ENCODE measurements at places on chromosomes 6 and 20.

DNA sequence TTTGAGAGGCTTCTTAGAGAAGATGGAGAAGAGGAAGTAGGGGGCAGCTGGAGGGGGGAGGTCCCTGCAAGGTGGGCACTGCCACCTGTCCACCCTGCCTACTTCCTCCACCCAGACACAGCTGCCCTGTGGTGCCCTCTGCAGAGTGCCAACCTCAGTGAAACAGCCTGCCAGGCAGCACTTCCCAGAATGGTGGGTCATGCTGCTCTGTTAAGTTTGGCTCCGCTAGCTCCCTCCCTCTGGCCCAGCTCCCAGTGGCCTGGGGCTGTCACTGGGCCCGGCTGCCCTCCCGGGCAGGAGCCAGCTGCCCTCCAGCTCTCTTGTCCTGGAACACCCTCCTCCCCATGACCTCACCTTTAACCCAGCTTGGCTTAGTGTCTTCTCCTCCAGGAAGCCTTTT, 5.1 kb upstream of the EPB41L1 start:
- DNase-seq, result no peak

DNA sequence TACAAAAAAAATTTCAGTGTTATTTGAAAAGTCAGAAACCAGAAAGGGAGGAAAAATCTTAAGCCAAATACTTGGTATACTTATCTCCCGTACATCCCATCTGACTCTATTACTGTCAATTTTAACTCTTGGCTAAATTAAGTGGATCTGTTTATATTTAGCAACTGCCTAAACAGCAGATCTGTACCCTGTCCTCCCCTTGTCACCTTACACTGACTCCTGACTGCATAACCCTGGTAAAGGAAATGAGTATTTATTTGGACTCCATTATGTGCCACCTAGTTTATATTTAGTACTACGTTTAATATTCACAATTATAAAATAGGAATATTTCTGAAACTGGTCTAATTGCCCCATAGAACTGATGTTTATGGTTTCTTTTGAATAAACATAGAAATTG, 730.2 kb upstream of the GJE1 start:
- no peak for DNase-seq

GRCh38 chr20:55893031-55893430, 112.3 kb downstream of the CBLN4 start:
- no peak for DNase-seq

DNA sequence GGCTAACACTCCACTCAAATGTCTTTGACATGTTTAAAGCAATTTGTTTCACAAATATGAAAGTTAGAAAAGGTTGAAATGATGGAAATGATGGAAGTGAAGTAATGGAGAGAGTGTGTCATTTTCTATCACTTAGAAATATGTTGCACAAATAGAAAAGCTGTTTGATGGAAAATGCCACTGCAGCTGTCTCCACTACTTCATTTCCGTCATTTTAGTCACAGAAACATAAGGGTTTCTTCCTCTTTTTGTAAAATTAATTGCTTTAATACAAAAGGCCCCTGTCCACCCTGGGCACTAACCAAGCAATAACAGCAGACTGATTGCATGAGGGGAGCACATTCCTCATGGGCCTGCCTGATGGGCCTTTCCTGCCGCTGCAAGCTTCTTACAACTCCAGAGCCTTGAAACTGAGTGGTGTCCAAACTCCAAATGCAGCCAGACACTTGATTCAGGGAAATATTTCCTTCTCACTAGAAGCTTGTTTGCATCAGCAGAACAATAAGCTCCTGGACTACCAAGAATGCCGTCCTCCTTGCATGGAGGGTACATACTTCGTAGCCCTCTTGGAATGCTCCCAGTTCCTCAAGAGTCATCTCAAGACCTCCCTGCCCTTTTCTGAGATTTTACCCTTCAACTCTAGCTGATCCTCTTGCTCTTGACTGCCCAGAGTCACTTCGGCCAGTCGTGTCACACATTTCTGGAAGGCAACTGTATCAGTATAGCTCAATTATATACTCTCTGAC, 36.1 kb downstream of the F13A1 start:
- DNase-seq, result no peak

GRCh38 chr6:76803038-76803580, 660.2 kb downstream of the HTR1B start:
- DNase-seq, result no peak

DNA sequence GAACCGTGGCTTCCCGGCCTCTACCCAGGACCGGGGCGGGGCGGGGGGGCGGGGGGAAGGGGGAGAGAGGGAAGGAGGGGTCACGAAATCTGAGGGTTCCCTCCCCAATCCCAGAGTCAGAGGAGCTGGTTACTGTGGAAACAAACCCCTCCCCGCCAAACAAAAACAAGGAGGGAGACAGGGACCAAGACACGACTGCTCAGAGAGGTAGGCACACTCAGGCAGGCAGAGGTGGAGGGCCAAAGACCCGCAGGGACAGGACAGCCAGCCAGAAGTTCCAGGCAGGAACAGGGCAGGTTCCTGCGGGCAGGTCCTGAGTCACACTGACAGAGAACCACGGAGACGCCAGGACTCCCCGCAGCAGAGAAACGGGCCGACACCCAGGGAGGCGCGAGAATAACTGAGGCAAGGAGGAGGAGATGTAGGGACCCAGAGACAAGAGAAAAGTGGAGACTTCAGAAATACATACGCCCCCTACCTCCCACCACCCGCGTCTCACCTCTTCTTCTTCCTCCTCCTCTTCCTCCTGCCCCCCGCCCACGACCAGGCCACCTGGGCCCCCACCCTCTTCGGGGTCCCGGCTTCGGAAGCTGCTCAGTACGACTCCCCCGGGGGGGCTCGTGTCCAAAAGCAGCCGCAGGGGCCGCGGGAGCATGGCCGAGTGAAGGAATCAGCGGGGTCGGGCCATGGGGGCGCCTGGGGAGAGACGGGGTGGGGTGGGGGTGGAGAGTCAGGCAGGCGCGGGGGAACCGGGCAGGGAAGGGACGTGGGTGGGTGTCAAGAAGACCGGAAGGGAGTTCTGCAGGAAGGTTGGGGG, 578 bp downstream of the RGL2 start:
- peak; percentile 90 for DNase-seq

- DNase-seq, result no peak
Measured at GRCh38 chr6:39223061-39223460, 6.2 kb downstream of the KCNK5 start.

- DNase-seq, result no peak
Measured at GRCh38 chr6:125211352-125211751, 57.8 kb downstream of the TPD52L1 start.

GRCh38 chr20:51306521-51307358, 235.8 kb downstream of the NFATC2 start:
- DNase-seq, result peak; percentile 78

- DNase-seq, result no peak
Measured at GRCh38 chr6:110823146-110823545, 7.9 kb upstream of the CDK19 start.

DNA sequence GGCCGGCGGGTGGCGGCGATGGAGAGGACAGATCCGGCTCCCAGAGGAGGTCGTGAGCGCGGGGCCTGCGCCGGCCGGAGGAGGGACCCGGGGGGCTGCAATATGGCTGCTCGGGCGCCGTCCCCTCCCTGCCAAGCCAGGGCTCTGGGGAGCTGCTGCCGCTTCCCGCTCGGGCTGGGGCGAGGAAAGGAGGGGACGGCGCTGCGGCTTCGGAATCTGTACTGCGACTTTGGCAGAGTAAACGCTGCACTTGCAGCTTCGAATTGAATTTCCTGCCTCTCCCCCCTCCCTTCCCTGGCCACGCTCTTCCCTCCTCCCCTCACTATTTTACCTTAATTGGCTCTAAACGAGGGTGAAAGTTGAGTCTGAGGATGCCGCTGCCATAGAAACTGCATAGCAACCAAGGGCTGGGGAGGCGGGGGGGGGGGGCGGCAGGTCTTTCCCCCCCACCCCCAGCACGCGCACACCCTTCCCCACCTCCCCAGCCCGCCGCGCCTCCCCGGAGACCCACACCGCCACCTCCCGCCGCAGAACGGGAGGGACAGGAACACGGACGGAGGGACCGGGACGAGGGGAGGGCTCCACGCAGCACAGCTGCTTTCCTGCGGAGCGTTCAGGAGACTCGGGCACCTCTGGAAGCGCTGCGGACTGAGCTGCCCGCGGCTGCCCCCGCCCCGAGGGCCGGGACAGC, 93.9 kb downstream of the RNASET2 start:
- DNase-seq, result no peak

- DNase-seq, result no peak
Measured at GRCh38 chr6:82622461-82622860, 258.8 kb downstream of the TPBG start.

GRCh38 chr6:11409371-11409770, 128.2 kb upstream of the TMEM170B start:
- DNase-seq, result no peak

DNA sequence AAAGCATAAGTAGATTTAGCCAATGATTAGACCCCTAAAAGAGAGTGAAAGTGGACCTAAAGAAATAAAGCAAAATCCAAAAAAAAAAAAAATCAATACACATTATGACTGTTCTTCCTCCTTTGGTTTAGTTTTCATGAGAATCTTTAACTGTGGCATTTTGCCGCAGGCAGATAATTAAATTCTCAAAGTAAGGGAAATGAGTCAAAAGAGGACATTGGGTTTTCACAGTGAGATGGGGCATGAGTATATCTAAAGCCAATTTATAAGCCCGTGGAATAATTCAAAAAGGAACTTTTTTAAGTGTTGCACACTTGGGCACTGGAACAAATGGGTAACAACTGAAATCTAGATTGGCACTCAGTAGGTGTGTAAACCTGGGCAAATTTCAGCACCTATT, 230.3 kb downstream of the PKHD1 start:
- DNase-seq, result peak; percentile 25

GRCh38 chr20:6707321-6707831, 60.1 kb upstream of the BMP2 start:
- no peak for DNase-seq

GRCh38 chr6:24933868-24934401, 1.8 kb downstream of the RIPOR2 start:
- DNase-seq, result peak; percentile 50

GRCh38 chr20:34755367-34755766, 51.2 kb downstream of the TP53INP2 start:
- DNase-seq, result no peak

DNA sequence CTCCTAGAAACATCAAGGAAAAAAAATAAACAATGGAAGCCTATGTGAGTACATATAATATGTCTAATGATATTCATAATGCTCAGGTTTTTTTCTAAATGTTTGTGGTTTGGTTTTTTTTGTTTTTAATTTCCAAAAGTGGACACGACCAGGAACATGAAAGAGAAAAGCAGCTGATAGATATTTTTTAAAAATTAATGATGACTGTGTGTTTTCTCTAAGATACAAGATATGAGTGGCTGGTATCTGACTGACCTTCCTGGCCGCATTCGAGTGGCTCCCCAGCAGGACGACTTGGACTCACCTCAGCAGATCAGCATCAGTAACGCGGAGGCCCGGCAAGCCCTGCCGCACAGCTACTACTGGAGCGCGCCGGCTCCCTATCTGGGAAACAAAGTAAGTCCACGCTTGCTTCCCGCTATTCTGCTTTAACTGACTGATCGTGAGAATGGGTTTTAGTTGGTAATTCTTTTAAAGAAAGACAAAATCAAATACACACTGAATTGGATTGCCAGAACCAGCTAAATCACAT, 309.6 kb downstream of the LAMA2 start:
- DNase-seq, result no peak

DNA sequence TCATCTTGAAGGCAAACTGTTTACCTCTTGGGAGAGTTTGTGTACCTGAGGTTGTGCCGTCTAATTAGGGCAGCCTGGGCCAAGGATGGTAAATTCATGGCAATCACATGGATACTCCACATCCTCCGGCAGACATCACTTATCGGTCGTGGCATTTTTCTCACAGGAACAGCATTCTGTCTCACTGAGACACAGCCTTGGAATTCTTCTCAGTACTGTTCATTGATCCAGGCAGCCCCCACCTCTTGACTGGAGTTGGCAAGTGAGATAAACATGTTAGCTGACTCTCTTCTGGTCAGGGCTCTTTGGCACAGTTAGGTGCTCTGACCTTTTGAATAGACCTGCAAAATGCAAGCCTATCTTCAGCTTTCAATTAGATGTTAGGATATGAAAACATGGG, 511.4 kb upstream of the FLRT3 start:
- no peak for DNase-seq

DNA sequence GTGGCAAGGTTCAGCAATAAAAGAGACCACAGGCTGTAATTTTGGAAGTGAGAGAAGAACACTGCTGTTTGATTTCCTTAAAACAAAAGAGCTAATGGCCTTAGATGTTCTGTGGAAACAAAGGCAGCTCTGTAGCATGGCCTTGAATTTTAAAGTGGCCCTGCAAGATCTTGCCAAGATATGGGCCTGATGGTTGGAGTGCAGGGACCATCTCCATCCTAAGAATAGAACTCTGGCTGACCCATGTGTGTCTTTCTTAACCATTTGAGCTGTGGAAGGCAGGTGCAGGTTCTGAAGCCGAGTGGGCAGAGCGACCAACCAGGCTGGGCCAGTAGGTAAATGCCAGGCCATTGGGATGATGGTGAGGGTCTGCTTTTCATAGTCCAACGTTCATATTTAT, 73.8 kb upstream of the VSTM2L start:
- no peak for DNase-seq

DNA sequence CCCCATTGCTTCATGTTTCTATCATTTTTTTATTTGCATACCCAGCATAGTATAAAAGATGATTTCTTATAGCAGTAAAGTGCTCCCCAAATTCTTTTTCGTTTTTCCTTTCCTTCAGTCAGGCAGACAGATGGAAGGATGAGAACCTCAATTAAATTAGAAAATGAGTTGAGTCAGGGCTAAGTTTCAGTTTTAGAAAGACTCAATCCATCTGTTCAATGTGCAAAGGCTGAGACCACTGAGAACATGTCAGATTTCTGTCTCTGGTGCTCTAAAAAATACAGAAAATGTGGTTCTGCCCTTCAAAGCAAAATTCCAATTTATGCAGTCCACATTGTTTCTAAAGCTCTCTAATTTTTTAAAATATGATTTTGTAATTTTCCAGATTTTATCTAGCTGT, 257.6 kb upstream of the HS3ST5 start:
- DNase-seq, result no peak

DNA sequence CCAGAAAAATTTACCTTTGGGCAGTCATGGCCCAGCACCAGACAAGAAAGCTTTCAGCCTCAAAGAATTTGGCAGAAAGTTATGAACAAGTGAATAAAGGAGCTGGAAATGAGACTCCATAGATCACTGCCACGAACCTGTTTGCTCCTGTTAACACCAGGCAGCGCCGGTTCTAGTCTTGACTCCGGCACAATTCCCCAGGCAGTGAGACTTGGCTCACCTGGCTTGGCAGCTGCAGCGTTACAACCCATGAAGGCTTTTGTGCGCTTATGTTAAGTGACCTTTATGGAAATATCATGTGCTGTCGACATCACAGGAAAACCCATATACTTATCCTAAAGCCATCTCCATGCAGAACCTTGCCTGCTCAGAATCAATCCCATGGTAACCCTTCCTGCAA, 22.2 kb upstream of the FOXC1 start:
- no peak for DNase-seq

- DNase-seq, result peak; percentile 1
Measured at GRCh38 chr6:41280381-41281057, 6.0 kb downstream of the TREM1 start.

- DNase-seq, result no peak
Measured at GRCh38 chr20:38905375-38905774, 20.8 kb upstream of the FAM83D start.

GRCh38 chr6:75149240-75149639, 56.6 kb downstream of the COL12A1 start:
- no peak for DNase-seq

- no peak for DNase-seq
Measured at GRCh38 chr6:168216117-168216516, 103.5 kb downstream of the DACT2 start.

GRCh38 chr6:165704045-165704748, 41.2 kb upstream of the PDE10A start:
- no peak for DNase-seq
